CD8-positive, alpha-beta T cell (primary cell): ENCODE measurements at places on chromosomes 3 and 15. TPM values are rescaled to one million over a fixed set of nuclear protein-coding genes. Genes with fewer than 3 reads are reported as not detected.

EPHA3 gene
- total RNA-seq: not detected

POLG gene
- total RNA-seq: 147 TPM

CDHR4 gene
- not detected for total RNA-seq

CYP1A2 gene
- total RNA-seq: not detected

GUCA1C gene
- not detected for total RNA-seq

SNX33 gene
- total RNA-seq: 0.95 TPM

THUMPD3 gene
- total RNA-seq: 84.3 TPM

HEG1 gene
- 21.5 TPM for total RNA-seq

APOD gene
- total RNA-seq: not detected

LMAN1L gene
- not detected for total RNA-seq

CHAC1 gene
- 0.69 TPM for total RNA-seq

SEMA3G gene
- total RNA-seq: 0.05 TPM

AP4E1 gene
- total RNA-seq: 6.8 TPM

KNG1 gene
- total RNA-seq: not detected

MAP6D1 gene
- total RNA-seq: 1.5 TPM

HRG gene
- total RNA-seq: not detected

IL5RA gene
- total RNA-seq: not detected

SLCO3A1 gene
- 16.7 TPM for total RNA-seq

CYP8B1 gene
- not detected for total RNA-seq

ANKRD63 gene
- not detected for total RNA-seq

FOXB1 gene
- not detected for total RNA-seq

PRC1 gene
- total RNA-seq: 31.3 TPM

SLC9C1 gene
- not detected for total RNA-seq

CMTM8 gene
- total RNA-seq: 0.87 TPM

STRIT1 gene
- not detected for total RNA-seq

CLCN2 gene
- total RNA-seq: 2.7 TPM

GNAT1 gene
- total RNA-seq: 0.28 TPM

CP gene
- not detected for total RNA-seq

LRRC2 gene
- total RNA-seq: 0.75 TPM

ACOX2 gene
- not detected for total RNA-seq

RNF168 gene
- total RNA-seq: 55.6 TPM

LRTM1 gene
- not detected for total RNA-seq
